NCI-H774 (cell line): ENCODE measurements at places on chromosomes 12 and 14.

GRCh38 chr14:59244581-59244980 lies 56.1 kb downstream of the DAAM1 start:
- DNase-seq = peak; percentile 6

GRCh38 chr12:116318576-116319232 lies 41.2 kb upstream of the MED13L start:
- DNase-seq = no peak

DNA sequence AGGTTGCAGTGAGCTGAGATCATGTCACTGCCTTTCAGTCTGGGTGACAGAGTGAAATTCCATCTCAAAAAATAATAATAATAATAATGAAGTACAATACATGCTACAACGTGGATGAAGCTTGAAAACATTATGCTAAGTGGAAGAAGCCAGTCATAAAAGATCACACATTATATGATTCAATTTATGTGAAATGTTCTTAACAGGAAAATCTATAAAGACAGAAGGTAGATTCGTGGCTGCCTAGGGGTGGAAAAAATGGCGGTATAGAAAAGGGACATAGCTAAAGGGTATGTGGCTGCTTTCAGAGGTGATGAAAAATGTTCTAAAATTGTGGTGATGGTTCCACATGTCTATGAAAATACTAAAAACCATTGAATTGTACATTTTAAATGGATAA lies 41.0 kb upstream of the AMIGO2 start:
- DNase-seq = no peak

GRCh38 chr12:95395696-95396095 lies 78.3 kb upstream of the METAP2 start:
- DNase-seq = no peak

- no peak for DNase-seq
Measured at GRCh38 chr14:24818058-24818822, 184.2 kb upstream of the GZMB start.

- DNase-seq = no peak
Measured at GRCh38 chr12:70908978-70909377, 11.6 kb downstream of the PTPRR start.

GRCh38 chr14:63713058-63713457 lies 14.8 kb downstream of the SGPP1 start:
- no peak for DNase-seq

- no peak for DNase-seq
Measured at GRCh38 chr14:27090716-27091115, 492.9 kb upstream of the NOVA1 start.

GRCh38 chr12:6044082-6044481 lies 80.4 kb downstream of the VWF start:
- DNase-seq = no peak

DNA sequence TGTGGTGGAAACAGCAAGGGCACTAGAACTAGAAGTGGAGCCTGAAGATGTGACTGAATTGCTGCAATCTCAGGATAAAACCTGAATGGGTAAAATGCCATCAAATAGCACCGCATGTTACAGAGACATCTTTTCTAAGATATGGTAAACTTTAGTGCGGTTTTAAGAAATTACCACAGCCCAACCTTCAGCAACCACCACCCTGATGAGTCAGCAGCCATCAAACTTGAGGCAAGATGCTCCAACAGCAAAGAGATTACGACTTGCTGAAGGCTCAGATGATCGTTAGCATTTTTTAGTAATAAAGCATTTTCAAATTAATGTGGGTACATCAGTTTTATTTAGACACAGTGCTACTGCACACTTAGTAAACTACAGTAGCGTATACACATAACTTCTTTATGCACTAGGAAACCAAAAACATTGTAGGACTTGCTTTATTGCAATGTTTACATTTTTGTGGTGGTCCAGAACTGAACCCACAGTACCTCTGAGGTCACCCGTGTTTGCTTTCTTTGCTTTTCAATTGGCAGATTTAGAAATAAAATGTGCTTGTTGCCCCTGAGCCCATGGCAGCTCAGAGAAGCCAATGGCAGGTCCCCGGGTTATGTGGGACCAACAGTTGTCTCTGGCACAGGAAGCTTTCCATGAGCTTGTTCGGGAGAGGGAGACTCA lies 15.9 kb downstream of the GOLGA3 start:
- no peak for DNase-seq

GRCh38 chr14:101564819-101565698 lies 3.8 kb downstream of the DIO3 start:
- no peak for DNase-seq

- no peak for DNase-seq
Measured at GRCh38 chr14:51554339-51554920, 97.3 kb upstream of the FRMD6 start.

DNA sequence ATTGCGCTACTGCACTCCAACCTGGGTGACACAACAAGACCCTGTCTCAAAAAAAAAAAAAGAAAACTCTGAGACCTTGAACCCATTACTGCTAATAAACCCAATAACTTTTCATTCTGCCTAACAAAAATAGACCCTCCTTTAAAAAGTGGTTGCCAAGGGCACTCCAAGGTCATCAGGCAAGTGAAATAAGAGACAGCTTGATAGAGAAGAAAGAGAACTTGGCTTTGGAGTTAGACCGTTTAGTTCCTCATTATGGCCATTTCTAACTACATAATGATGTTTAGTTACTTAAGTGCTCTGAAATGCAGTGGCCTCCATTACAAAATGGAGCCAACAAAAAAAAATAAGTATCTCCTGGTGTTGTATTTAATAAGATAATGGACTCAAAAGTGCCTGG lies 55.9 kb downstream of the PHLDA1 start:
- DNase-seq = no peak

GRCh38 chr12:9404469-9405260 lies 196.5 kb upstream of the PZP start:
- DNase-seq = no peak

DNA sequence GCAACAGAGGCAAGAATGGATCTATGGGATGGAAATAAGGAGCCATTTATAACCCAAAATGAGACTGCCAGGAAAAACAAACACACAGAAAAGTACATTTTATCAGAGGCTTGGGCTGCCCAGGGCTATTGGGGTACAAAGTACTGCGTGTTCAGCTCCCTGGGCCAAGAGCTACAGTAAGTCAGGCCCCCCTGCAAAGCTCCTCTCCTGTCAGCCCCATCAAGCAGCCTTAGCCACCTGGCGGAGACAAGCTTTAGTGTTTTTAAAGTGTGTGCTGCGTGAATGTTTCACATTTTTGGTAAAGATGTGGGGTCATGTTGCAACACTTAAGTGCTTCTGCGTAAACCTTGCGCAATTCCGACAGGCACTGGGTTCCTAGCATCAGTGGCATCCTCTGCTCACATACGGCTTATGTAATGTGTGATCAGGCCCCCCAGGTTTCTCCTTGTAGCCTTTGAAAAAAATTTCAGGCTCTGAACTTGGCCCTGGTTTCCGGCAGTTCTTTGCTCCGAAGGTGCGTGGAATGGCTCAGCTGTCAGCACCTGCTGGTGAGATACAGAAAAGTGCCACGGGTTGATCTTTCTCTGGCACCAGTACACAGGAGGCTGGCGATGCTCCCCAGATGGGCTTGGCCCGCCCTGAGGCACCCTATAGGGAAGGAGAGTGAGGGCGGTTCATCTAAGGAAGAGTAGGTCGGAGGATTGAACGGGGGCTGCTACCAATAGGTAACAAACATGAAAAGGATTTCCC lies 198.7 kb upstream of the EEA1 start:
- DNase-seq = peak; percentile 92

DNA sequence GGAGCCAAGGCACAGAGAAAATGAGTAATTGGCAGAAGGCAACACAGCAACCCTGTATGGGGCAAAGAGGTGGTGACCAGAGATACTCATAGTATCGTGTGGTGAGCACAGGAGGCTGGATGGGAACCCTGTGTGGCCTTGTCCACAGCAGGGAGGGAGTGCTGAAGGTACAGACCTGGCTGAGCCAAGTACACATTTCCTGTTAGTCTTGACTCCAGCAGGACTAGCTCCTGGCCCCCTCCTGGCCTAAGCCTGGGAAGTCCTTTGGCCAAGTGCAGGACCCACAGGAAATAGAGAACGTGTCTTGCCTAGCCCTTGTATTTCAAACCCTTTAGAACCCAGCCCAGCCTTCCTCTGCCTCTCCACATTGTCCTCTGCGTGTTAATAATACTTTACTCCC lies 289.8 kb upstream of the PWP1 start:
- DNase-seq = no peak

DNA sequence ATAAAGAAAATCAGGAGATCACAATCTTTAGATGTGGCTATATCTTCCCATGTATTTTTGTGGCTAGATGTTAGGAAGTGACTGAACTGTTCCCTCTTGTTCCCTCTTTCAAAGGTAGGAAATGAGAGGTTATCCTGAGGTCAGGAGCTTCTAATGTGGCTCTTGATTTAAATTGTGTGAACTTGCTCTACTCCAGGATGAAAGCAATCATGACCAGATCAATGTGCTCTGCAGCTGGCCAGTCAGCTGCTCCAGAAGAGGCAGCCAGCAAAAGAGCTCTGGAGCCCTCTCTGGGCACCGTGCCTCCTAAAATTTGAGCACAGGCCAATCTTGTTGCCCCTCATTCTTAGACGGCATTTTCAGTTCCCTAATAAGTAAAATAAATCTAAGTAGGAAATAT lies 32.0 kb downstream of the CDK17 start:
- DNase-seq = peak; percentile 37

- peak; percentile 48 for DNase-seq
Measured at GRCh38 chr14:53953002-53953827, 3.4 kb downstream of the BMP4 start.

GRCh38 chr14:23302290-23303225 lies at the start of gene PPP1R3E:
Gene PPP1R3E (minus strand): TSS chr14:23302859. CDS start chr14:23302576, 283 bp downstream.
- DNase-seq = peak; percentile 68

DNA sequence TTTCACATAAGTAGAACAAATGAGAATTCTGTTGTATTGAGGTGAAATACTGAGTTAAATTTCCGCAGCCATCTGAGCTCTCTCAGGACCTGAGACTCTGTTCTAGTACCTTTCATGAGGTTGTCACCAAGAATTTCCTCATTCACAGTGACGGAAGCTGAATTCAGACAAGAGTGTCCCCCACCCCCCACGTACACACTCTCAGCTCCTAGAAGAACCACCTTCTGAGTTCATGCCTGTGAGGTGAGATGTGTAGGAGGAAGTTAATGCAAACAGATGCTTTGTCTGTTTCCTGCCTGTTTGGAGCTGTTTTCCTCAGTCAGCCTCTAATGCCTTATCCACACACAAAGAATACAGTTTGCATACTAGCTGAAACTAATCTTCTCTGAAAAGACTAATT lies 18.2 kb downstream of the BICDL1 start:
- no peak for DNase-seq

DNA sequence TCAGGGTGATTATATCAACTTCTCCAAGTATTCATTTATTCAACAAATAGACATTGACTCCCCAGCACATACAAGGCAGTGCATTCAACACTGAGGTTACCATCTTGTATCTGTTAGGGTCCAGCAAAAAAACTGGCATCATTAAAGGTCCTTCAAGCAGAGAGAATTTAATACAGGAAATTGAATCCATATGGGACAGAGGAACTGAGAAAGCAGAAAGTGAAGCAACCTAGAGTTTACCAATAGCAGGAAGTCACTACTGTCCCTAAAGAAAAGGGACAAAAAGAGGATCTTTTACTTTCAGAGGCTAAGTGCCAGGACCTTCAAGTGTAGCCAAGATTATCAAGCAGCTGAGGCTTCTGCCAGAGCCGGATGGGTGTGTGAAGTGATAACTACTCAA lies 237.8 kb upstream of the TBX3 start:
- no peak for DNase-seq

- DNase-seq = no peak
Measured at GRCh38 chr12:31309279-31309678, 16.7 kb downstream of the SINHCAF start.

DNA sequence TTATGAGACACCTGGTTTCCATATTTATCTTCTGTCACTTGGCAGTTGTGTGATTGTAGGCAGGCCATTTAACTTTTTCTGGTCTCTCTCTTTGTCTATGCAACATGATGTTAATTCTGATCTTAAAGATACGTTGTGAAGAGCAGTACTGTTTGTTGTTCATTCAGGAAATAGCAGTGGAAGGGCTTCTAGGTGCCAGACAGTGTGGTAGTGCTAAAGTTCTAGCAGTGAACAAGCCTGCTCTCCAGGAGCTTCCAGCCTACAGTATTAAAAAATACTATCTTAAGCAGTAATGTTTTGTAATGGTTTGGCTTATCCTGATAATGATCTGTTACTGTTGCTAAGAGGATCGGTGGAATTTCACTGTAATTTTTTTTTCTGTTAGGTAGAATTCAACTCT lies 15.2 kb downstream of the NAA30 start:
- no peak for DNase-seq

DNA sequence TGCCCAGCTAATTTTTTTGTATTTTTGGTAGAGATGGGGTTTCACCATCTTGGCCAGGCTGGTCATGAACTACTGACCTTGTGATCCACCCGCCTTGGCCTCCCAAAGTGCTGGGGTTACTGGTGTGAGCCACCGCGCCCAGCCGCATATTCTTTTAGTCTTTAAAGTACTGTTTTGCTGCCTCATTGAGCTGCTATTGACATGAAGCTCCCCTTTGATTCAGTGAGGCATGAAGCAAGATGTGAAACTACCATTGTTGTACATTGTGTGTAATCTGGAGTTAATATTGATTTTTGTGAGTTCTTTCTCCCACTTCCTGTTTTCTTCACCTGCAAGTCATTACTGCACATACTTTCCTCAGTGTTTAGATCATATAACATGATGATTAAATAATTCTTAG lies 80.8 kb downstream of the MNAT1 start:
- DNase-seq = no peak

DNA sequence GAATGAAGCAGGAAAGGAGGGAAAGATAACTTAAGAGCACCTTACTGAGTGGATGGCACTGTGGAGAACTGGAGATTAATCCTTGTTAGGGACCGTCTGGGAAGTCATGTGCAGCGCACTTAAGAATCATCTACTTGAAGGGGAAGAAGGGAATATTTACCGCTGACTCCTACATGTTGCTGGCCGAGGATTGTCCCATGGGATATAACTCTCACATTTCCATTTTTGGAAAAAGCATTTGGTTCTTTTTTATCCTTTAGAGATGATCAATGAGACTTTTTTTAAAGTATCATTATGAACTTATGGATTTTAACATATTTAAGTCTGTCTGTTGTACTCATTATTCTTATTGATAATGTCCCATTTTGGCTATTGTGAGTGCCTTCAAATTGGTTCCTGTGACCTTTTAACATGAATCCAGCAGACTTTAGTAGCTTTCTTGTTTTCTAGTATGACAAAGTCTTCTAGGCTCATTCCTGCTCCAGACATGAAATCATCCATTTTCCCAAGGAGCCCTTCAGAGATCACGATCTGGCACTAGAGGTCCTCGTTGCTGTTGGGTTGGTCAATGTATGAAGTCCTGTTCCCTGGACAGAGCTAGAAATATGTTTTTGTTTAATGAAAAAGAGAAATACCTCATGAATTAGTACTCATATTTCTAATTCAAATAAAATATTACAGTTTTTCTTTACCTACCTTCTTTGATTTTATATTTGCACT lies 20.2 kb upstream of the FAM234B start:
- DNase-seq = no peak

DNA sequence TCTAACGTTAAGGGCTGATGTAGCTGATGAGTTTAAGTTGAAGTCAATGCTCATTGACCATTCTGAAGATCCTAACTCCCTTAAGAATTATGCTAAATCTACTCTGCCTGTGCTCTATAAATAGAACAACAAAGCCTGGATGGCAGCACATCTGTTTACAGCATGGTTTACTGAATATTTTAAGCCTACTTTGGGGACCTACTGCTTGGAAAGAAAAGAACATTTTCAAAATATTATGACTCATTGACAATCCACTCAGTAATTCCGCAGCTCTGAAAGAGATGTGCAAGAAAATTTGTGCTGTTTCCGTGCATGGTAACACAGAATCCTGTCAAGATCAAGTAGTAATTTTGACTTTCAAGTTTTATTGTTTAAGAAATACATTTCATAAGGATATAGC lies 35.0 kb upstream of the NAV3 start:
- DNase-seq = no peak

- DNase-seq = peak; percentile 17
Measured at GRCh38 chr12:6828781-6829535, 751 bp downstream of the P3H3 start.
